GM04504 (cell line): ENCODE measurements at places on chromosomes 7 and 10.

DNA sequence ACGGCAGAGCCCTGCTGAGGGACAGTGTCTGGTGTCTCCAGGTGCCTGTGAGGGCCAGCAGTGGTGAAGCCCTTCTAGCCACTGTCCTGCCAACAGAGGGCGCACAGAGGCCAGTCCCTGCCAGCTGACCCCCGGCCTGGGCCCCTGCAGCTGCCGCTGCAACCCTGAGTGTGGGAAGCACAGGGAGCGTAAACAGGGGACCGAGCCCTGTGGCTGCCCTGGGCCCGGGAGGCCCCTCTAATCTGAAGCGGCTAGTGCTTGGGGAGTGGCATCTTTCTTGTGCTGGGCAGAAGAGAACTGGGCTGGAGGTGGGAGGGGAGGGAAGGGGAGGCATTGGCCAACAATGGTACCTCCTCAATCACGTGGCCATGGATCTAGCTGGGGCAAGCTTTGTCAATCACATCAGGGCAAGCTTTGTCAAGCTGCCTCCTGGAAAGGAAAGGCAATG, 34.6 kb downstream of the TRIM8 start:
- DNase-seq = no peak

- DNase-seq = no peak
These were observed 142.8 kb upstream of the SEMA3E start for GRCh38 chr7:83791737-83792136.

DNA sequence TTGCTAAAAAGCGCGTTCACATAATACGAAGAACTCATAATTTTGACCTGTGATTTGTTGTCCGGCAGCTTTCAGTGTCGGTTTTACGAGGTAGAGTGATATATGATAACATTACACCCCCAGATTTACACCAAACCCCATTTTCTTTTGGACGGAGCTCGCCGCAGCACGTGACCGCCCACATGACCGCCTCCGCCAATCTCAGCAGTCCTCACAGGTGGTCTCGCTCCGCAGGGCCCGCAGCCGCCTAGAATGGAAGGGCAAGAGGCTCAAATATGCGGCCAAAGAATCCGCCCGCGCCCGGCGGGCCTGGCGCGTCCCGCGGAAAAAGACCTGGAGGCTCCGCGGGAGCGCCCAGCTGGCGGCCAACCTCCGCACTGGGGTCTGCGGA, at the start of gene HOXA7:
TSS of gene HOXA7 (minus strand) at position 168 of the 391 bp plus-strand sequence. CDS start at position 38, 130 bp downstream.
- DNase-seq = peak; percentile 30

DNA sequence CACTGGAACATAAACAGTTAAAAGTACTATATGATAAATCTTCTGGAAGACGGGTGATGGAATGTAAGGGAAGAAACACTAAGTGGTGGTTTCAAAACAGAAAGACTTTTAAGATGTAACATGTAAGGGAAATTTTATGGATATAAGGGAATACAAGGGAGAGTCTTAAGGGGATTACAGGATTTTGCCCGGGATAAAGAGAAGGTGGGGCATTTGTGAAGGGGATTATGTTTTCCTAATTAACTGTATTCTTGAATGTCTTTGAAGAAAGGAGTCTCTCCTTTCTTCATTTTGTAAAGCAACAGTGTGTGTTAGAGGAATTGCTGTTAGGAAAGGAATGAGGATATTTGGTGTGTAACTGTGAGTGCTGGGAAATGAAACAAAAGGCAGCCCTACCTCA, 745.2 kb downstream of the AUTS2 start:
- no peak for DNase-seq

DNA sequence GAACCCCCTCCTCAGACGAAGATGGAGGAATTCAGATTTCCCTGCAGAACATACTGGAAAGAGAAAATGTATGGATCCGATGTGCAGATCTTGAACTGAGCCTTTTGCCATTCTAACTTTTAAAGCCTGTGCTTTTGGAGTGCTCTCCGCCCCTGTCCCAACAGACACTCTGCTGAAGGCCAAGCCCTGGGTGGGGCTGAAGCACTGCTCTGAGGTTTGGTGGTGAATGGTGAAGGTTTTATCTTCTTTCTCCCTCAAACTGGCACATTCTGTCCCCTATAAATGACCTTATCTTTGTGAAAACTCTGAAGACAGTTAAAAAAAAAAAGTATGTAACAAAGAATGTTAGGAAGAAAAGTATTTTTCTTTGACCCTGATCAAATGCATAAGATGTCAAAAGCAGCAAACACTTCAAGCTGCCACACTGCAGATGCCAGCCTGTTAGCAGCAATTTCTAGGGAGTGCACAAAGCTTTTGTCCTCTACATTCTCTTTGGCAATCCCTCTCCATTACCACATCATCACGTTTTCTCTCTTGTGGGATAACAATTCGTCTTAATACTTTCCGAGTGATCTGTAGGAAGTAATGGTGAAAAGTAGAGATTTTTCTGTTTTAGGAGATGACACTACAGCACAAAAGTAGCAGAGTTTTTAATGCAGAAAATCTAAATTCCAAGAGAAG, 137.3 kb upstream of the CCDC6 start:
- no peak for DNase-seq

- no peak for DNase-seq
These were observed 120.7 kb upstream of the GDF10 start for GRCh38 chr10:47179291-47179647.

GRCh38 chr7:13628239-13629001, 361.0 kb downstream of the ETV1 start:
- DNase-seq = peak; percentile 42

DNA sequence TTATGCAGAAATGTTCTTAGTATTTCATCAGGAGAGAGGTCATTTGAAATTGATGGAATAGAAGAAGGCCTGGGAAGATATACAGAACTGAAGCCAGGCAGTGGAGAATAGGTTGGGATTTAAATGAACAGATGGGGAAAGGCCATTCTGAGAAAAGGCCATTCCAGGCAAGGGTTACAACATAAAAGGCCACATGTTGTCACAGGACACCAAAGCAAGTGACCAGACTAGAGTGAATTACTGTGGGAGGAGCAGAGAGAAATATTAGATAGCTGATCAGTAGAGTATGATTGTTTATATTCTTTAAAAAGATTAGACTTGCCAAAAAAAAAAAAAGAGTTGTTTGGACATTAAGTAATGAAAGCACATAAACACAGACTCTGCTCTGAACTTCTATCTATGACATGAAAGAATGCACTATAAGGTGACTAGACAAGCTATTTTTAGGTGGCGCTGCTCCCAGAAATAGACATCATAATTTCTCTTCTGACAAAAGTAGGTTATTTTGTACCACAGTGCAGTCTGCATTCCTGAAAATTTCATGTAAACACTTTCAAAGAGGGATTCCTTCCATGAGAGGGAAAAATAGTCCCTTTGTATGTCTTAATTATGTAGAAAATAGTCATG, 55.2 kb upstream of the DKK1 start:
- no peak for DNase-seq

DNA sequence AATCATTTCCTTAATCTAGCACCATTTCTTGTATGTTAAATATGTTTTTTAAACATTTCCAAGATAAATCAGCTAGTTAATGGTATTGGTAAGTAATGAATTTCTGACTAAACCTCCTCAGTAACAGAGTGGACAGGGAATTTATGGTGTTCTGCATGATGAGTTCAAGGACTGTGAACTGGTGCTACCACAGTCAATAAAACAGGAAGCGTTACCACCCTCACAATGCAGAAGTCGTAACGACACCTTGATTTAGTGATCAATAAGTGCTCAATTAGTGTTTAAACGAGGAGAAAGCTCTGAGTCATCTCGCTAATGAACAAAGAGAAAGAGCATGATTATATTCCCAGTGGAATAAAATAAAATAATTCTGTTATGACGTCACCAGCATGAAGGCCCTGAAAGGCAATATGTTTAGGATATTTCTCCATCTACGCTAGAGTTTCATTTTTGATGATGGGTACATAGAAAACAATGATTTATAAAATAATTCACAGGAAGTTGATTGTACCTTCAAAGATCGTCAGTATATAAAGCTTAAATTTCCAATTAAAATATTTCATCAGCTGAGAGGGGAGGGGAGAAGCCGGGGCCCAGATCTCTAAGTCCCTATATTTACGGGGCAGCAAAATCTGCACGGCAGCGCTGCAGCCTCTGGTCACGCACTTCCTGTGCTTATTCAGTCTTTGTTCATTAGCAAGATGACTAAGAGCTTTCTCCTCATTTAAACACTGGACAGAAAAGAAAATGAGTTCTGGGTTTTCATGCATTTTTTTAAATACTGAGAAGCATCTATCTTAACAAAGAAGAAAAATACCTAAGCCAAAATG, 400.5 kb downstream of the PTPRN2 start:
- no peak for DNase-seq

DNA sequence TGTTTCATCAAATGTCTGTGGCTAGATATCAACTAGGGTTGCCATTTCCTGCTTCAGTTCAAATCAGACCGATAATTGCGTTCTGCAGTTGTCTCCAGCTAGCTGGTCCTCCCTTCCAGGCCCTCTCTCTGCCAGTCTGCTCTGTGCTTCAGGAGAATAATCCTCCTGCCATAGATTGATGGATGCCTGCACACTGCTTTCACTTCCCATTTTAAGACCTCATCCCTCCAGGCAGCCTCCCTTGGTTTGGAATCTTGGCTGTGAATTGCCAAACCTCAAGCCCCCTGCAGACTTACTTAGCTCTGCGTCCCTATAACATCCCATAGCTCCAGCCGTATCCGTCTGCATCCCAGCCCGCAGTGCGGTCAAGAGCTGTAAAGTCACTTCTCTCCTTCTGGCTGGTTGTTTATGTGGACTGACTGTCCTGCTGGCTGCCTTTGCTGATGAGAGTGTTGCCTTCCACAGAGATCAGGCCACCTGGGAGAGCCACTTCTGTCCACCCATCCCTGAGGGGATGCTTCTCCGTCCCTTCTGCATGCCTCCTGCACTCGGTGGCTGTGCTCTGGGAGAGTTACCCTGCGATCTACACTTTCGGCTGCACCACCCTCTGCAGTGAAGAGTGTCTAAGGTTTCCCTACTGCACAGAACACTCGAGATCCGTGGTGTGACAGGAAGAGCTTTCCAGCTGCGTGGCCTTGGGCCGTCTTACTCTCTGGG, 22.4 kb upstream of the KLF6 start:
- DNase-seq = no peak

- no peak for DNase-seq
These were observed 5.6 kb upstream of the MEST start for GRCh38 chr7:130486114-130486953.

GRCh38 chr7:131145026-131145425, 182.7 kb upstream of the MKLN1 start:
- no peak for DNase-seq

DNA sequence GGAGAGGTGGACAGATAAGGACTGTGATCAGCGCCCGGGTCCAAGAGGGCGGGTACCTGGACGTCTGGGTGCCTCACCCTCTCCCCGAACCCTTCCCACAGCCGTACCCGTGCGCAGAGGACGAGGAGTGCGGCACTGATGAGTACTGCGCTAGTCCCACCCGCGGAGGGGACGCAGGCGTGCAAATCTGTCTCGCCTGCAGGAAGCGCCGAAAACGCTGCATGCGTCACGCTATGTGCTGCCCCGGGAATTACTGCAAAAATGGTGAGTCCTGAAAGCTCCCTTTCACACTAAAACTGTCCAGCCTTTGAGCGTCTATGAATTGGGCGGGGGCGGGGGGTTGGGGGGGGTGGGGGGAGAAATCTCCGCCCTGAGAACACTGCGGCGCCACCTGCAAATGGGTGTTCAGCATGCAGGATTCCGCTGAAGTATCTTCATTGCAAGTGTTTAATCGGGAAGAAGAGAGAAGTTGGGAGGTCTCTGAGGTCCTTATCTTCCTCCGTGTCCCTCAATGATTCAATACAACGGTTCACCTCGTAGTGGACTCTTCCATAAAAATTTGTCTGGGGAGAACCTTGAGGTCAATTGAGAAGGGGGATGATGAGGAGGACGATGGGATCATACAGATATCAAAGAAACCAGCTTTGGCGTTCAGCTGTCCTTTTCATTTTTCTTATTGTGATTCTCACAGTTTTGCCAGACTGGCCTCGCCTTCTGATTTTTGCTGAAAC, 906 bp downstream of the DKK1 start:
- DNase-seq = no peak

GRCh38 chr7:40763319-40764287, 628.8 kb downstream of the SUGCT start:
- DNase-seq = peak; percentile 50

- no peak for DNase-seq
These were observed 46.2 kb downstream of the CPVL start for GRCh38 chr7:29099896-29100847.

GRCh38 chr7:66747881-66748511, 7.5 kb downstream of the RABGEF1 start:
- DNase-seq = no peak

GRCh38 chr10:33937036-33937730, 602.7 kb upstream of the NRP1 start:
- no peak for DNase-seq

- no peak for DNase-seq
These were observed 18.4 kb downstream of the TMEM176A start for GRCh38 chr7:150818971-150819370.

DNA sequence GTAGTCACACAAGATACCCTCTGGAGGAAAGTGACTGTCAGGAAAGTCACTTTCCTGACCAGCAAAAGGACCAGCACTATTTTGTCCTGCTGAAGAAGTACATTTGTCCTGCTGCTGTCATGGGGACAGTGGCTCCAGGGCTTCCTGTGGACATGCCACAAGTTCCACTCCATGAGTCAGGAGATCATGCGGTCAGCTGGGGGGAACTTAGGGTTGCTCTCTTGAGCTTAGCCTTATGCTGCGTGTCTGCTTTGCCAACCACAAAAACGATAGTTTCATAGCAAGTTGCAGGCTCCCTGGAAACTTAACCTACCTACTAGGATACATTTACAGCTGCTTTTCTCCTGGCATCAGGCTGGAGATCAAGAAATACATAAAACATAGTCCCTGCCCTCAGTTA, 19.8 kb upstream of the ALOX5 start:
- DNase-seq = peak; percentile 1

DNA sequence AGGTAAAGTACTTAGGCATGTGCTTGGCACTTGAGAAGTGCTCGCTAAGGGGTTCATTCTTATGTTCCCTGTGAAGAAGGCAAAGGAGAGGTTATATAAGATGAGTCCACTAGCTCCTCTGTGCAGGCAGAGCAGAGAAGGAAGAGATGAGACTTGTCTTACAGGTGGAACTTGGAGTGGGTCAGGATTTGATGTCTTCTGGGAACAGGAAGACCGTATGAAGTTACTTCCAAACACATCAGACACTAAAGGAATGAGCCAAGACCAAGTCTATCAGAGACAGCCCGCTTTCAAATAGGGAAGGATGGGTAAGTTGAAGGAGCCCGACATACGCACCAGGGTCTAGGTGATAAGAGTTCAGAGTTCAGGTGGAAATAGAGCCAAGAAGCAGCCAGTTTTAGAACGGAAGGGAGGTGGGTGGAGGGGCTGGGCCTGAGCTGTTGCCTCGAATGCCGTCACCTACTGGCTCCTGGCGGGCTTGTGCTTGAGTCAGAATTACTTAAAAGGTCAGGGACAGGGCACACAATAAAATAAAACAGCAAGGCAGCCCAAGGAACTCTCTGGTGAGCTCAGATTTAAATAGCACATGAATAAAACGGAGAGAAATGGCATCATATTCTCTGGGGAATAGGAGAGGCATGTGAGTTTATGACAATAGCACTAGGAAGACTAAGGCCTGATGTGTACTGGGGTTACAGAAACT, 56.1 kb upstream of the GRB10 start:
- DNase-seq = peak; percentile 34
